ENCODE measurements at places on chromosomes 3 and 15.

DNA sequence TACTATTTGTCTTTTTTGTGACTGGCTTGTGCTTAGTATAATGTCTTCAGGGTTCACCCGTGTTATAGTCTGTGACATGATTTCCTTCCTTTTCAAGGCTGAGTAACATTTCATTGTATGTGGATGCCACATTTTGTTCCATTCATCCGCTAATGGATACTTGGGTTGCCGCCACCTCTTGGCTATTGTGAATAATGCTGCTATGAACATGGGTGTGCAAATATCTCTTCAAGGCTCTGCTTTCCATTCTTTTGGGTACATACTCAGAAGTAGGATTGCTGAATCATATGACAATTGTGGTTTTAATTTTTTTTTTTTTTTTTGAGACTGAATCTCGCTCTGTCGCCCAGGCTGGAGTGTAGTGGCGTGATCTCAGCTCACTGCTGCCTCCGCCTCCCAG lies 15.4 kb downstream of the CRTC3 start:
- DNase-seq = no peak

DNA sequence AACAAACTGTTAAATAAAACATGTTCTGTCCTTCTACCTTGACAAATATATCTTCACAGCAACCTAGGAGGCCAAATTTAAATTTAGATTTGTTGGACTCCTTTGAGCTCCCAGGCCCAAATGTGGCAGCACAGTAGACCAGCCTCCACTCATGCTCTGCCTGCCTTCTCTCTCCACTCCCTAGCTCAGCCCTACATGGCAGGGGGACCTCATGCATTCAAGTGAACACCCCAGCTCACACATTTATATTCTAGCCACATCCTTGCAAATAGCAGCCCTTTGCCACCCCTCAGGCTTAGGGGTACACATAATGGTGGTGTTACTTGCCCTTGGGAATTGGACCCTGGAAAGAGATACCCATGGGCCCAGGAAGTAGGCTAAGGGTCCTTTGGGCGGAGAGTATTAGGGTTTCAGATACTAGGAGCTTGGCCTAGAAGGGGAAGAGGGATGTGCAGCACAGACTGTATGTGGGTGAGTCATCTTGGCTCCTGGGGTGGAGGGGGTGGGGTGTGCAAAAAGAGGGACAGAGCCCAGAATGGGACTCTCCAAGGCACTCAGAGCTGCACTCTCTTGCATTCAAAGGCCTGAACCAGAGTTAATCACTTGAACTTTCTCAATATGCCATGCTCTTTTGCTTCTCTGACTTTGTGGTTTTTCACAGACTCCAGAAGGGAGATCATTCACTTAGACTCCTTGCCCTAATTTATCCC lies 268.4 kb upstream of the ROPN1 start:
- no peak for DNase-seq

- no peak for DNase-seq
These were observed 64.7 kb upstream of the CFAP161 start for GRCh38 chr15:81069356-81069755.

GRCh38 chr15:74897300-74897701 lies 7.5 kb downstream of the MPI start:
- no peak for DNase-seq

GRCh38 chr3:191557322-191557721 lies 96.4 kb downstream of the PYDC2 start:
- no peak for DNase-seq

DNA sequence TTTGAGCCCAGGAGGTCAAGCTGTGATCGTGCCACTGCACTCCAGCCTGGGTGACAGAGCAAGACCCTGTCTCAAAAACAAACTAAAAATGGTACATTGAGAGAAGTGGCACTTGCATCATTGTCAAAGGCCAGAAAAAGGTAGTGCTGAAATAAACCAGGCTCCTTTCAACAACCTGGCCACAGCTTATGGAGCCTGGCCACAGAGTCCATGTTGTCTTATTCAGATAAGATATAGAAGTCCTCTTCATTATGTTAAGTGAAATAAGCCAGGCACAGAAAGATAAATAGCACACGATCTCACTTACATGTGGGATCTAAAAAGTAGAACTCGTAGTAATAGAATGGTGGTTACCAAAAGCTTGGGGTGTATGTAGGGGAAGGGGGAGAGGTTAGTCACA lies 34.8 kb downstream of the EMC4 start:
- no peak for DNase-seq

Measured in LoVo (cell line).